ENCODE measurements at places on chromosomes 1 and 21. TPM values are rescaled to one million over a fixed set of nuclear protein-coding genes. Genes with fewer than 3 reads are reported as not detected.

ERG gene
- 0.07 TPM for total RNA-seq

DNA sequence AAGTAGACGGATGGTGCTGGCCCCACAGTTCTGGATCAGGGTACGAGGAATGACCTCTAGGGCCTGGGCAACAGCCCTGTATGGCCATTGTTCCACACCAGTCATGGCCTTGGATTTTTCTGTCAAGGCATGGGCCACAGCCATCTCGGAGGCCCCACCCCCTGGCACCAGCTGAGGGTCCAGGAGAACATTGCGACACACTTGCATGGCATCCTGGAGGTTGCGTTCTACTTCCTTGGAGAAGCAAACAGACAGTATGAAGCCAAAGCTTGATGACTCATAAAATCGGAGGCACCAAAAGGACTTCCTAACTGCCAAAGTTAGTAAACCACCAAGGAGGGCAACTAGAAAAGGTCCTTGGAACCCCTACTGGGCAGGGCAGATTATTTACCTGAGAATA, 11.9 kb upstream of the VHLL start:
- H3K27me3 ChIP-seq, result no peaks in the 10 kb centered on the region
- H3K4me3 ChIP-seq, result no peak overlapping the region
- no peaks in the 10 kb centered on the region for H3K4me1 ChIP-seq
- peaks cover 5% of the 10 kb centered on the region for H3K36me3 ChIP-seq

DNA sequence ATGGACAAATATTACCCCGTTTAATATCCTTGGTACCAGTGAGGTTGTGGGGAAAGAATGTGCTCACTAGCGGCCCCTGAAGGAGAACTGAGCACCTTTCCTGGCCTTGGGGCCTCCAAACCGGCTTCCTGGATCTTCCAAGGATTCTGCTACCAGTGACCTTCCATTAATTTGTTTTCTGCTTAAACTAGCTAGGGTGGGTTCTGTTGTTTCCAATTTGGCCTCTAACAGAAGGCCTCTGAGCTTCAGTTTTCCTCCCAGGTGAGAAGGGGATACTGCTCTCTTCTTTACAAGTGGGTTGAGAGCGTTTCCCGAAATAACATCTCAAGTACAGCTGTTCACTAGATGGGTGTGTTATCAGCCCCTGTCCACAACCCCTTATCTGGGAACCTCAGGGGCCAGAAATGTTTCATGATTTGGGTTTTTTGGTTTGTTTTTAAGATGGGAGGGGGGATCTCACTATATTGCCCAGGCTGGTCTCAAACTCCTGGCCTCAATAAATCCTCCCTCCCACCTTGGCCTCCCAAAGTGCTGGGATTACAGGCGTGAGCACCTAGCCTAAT, 16.9 kb upstream of the IFNGR2 start:
- peaks cover 31% of the 10 kb centered on the region for H3K27me3 ChIP-seq
- H3K27ac ChIP-seq, result no peak overlapping the region
- no peak for DNase-seq
- peaks cover 45% of the 10 kb centered on the region for H3K4me1 ChIP-seq

C1orf115 gene
- total RNA-seq, result 0.79 TPM

DNA sequence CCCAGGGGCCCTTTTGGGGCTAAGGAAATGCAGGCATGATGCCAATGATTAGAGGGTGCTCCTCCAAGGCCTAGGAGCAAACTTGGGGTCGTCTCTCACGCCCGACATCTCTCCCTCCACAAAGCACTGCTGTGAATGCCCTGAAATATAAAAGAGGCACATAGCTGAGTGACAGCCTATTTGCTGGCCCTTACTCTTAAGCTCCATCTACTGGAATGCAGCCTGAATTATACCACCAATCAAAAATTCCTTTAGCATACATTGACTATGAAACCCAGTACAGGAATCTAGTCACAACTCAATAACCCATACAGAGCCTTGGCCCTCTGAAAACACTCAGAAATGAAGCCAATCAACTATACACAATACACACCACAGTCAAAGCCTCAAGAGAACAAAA, 105.5 kb downstream of the LRIG2 start:
- no peak overlapping the region for H3K27ac ChIP-seq
- H3K27me3 ChIP-seq, result peaks cover 21% of the 10 kb centered on the region
- H3K36me3 ChIP-seq, result no peaks in the 10 kb centered on the region
- no peaks in the 10 kb centered on the region for H3K4me1 ChIP-seq
- no peak for DNase-seq
- no peak overlapping the region for H3K4me3 ChIP-seq
